ENCODE measurements at places on chromosomes 1 and 21.
A peak's percentile ranks its signal among the peaks of the same experiment; 100 is the strongest.

DNA sequence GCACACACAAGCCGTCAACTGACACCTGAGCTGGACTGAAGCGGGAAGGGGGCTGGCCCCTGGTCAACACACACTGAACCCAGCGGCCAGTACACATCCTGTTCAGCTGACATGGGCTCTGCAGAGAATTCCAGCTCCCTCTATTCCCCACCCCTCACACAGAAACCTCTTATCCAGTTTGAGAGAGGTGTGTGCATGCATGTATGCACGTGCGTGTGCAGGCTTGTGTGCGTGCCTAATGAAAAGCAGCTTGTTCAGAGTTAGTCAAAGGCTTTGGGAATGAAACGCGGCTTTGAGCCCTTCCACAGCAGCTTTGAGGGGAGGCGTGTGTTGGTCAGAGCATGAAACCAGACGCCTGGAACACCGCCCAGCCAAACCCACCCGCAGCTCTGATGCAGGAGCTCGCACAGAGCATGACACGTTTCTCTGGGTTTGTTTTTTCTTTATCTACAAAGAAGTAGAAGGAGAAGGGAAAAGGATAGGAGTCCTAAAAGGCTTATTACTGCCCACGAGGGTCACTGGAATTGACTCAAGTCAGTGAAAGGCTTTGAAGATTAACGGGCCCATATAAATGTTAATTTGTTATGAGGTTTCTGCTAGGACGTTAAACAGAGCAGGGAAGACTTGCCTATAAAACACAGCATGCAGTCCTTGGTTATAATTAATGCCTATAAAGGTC, 184.2 kb downstream of the ETS2 start:
- DNase-seq = no peak

GRCh38 chr1:70038025-70038424, 167.4 kb downstream of the LRRC40 start:
- DNase-seq = no peak

DNA sequence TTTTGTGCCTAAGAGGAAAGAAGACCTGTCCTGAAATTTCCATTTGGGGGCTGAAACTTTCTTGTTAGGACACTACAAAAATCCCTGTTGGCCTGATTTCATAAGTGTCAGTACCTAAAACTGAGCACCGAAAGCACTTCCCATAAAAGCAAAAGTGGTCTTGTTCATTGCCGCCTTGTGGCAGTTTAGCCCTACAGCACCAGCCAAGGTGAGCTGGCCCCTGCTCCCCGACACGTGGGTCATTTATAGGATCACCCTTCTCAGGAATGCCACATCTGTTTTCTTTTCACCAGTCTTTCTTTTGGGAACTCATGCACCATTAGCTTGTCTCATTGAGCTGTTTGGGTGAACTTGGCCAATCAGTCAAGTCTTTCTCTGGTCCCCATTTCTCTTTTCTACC, 155.8 kb upstream of the KAZN start:
- DNase-seq = no peak

DNA sequence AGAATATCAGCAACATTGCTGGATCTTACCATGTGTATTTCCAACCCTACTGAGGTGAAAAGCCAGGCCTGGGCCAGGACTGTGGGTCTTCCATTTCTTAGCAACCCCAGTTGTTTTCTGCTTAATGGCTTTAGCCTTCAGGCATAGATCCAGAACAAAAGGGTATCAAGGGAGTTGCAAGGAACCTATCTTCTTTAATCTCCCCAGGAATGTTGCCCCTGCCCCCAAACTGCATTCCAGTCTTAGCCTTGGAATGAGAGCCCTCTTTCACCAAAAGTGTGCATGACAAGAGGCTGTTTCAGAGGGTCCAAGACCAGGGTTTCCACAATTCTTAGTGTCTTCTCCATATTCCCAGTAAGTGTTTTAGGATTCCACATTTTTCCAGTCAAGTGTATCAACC, 87.9 kb upstream of the SOX13 start:
- no peak for DNase-seq

GRCh38 chr1:160154790-160155189, 3.4 kb downstream of the ATP1A4 start:
- DNase-seq = no peak

- peak; percentile 79 for DNase-seq
These were observed 37.1 kb downstream of the ARHGEF16 start for GRCh38 chr1:3491291-3492246.

GRCh38 chr21:30943243-30943642, 61.9 kb upstream of the KRTAP11-1 start:
- DNase-seq = no peak

- DNase-seq = no peak
These were observed 36.8 kb upstream of the MACF1 start for GRCh38 chr1:39167632-39168209.
